T-helper 22 cell (primary cell): ENCODE measurements at places on chromosomes 6 and 20.

DNA sequence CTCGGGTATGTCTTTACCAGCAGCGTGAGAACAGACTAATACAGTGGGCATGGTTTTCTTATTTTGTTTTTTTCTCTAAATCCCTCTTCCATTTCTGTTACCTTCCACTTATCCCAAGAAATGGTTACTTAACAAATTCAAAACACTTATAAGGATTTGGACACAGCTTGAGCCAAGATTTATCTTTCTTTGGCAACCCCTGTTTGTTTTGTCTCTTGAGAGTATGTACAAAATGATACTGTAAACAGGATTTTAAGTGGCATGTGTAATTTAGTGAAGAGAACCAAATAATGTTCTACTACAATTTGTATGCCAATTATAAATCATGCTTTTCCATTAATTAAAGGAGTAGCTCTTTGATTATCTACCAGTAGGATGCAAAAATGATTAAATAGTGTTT lies 51.4 kb downstream of the PPP1R14C start:
- DNase-seq: no peak

- DNase-seq: no peak
Observed at GRCh38 chr6:165119231-165120020, 190.0 kb downstream of the C6orf118 start.

GRCh38 chr6:135250751-135251497 lies 69.8 kb downstream of the MYB start:
- no peak for DNase-seq

DNA sequence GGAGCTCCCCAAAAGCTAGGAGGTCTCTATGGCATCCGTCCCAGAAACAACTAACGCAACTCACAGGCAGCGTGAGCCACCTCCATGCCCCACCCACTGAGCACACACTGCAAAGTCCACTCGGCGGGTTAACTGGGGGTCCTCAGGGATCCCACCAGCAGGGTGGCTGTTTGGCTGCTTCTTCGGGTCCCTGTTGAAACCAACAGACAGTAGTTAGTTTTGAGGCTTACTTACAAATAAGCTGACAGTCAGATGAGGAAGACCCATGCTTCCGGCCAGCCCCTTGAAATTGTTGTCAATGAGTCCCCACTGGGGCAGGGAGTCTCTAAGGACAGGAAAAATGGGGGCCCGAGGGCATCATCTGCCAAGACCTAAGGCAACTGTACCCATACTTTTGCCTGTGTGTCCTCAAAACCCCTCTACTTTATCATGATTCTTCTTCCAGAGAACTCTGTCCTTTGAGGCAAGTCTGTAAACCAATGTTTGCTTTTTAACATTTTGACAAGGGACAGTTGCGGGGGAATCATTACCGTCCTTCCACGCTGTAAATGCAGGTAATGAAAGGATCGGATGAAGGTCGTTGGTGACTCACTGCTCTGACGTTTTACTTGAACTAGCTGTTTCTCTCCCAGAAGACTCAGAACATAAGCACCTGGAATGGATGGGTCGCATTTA lies 2.2 kb upstream of the PCK1 start:
- DNase-seq: no peak

DNA sequence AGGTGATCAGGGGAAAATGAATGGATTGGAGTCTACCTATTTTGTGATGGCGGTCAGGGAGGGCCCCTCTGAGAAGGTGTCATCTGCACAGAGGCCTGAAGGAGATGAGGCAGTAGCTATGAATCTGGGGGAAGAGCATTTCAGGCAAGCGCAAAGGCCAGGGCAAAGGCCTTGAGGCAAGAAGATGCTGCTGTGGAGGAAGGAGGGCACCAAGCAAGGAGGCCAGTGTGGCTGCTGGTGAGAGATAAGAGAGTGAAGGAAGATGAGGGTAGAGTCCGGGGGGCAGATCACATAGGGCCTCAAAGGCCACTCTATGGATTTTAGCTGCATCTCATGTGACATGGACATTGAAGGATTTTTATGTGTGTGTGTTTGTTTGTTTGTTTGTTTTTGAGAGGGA lies 20.6 kb upstream of the CSNK2A1 start:
- no peak for DNase-seq

DNA sequence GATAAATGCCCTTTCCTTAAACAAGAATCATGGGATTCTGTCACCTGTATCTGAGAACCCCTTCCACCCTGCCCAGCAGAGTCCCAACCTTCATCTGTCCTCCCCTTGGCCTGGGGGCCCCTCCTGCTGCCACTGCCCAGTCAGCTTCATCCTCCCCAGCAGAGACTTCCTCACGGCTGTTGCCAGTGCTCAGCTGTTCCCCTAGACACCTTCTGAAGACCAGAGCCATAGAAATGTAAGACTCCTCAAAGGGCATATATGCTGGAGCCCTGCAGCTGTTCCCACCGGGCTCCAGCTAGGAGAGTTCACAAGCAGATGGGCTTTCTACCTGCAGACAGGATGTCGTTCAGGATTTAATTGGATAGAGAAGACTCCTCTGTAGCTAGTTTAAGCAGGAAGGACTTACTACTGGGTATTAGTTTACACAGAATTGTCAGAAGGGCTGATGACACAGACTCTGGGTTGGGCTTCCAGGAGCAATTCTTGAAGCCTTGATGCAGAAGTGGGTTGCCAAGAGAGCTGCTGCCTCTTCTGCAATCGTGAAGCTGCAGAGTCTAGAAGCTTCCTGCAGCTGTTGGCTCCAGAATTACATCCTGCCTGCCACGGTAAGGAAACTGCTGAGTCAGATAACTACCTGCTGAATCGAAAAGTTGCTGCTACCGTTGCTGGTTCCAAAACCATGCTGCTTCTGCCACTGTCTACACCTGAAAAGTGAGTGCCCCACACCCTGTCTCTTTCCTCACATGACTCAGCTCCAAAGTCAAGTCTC lies 57.1 kb upstream of the MLN start:
- no peak for DNase-seq

GRCh38 chr6:108959972-108960582 lies 111.9 kb downstream of the ARMC2 start:
- DNase-seq: no peak

DNA sequence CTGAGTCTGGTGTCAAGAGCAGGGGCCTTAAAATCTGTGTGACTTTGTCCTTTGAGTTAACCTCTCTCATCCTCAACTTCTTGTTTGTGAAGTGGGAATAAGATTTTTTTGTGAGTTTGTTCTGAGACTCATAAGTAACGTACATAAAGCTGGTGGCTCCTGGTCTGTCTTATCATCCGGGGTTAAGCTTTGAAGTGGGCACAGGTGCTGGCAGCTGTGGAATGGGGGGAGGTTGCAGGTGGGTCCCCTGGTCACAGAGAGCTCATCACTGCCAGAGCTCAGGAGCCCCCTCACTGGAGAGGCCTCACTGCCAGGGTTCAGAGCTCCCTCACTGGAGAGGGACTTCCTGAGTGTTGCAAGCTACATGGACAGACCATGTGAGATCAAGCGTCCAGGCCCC lies 174.1 kb downstream of the NRN1 start:
- no peak for DNase-seq

GRCh38 chr6:141925001-141925400 lies 207.7 kb upstream of the GJE1 start:
- DNase-seq: no peak
